ENCODE measurements at places on chromosomes 4 and X.

DNA sequence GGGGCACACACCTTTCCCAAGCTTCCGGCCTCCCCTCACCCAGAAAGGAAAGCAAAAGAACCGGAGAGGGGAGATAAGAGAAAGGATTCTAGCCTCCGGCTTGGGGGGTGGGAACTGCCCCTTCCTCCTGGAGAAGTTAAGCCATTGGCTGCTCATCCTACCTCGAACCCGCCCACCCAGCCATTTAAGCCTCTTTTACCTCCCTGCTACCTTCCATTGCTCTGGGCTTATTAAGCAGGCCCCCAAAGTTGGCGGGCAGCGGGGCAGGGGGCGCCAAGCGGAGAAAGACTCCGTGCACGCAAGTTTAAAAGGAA lies 2.3 kb downstream of the MAML3 start:
- DNase-seq: peak; percentile 86

GRCh38 chr4:141390571-141390970 lies 169.9 kb downstream of the ZNF330 start:
- no peak for DNase-seq

DNA sequence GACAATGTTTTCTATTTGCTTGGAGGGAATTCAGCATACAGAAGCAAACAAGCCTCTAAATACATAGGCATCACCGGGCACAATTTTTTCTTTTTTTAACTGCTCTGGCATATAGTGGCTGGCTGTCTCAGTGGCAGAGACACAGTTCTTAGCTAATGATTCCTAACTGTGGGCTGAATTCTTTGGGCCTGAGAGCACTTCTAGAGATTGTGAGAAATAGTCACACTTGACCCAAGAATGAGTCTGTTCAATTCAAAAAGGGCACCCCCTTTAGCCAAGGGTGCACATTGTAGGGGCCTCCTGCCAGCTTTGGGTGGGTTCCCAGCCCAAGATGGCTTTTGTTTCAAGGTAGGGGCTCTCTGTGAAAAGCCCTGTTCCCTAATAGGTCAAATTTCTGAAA lies 345.7 kb downstream of the ARHGAP10 start:
- DNase-seq: no peak

GRCh38 chr4:95272036-95272435 lies 276.7 kb downstream of the UNC5C start:
- DNase-seq: no peak

GRCh38 chr4:14338585-14339265 lies 663.6 kb upstream of the CPEB2 start:
- no peak for DNase-seq

- no peak for DNase-seq
Measured at GRCh38 chr4:80134936-80135701, 62.1 kb upstream of the ANTXR2 start.

DNA sequence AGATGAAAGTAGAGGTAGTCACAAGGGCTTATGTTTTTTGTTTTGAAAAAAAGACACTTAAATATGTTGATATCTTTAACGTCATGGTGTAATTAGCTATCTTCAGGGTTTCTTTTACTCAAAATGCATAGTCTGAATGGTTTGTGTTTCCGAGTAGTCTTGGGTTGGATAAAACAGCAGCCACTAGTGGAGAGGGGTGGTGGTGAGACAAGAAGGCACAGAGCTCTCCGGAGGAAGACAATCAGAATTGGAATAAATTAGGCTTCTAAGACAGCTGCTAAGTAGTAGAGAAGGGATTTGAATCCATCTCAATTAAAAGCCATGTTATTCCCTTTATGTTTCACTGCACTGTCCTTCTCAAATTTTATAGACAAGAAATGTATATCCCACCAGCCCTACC lies 240.4 kb upstream of the VEGFC start:
- DNase-seq: no peak

DNA sequence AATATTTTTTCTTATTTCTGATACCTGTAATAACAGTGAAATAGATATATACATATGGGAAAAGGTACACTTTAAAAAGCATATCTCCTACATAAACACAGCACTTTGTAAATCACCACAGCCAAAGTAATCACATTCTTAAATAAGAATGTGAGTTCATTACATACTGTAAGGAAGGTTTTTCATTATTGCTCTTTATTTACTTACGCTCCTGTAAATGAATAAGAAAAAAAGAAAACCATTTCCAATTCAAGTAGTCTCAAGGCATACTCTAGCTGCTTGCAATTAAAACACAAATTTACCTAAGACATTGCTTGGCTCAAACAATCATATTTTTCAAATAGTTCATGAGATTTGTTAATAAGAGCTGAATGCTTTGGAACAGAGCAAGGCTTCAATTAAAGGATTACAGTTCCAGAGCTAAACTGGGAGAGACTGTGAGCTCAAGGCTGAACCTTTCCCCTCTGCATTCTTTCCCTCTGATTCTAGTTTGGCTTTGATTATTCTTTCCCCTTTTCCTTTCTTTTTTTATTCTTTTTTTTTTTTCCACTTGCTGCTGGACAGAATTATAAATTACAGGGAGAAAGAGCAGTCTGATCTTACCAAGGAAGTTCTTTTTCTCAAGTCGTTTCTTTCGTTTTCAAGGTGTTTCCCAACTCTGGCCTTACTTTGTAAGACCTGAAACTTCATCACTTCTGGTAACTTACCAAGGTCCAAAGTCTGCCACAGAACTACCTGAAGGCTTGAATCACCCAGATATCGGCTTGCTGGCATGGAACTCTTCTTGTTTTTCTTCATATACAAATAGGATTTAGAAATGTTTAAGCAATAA lies 278.3 kb downstream of the INPP4B start:
- DNase-seq: peak; percentile 36

GRCh38 chr4:90769251-90769650 lies 642.1 kb downstream of the CCSER1 start:
- DNase-seq: no peak

GRCh38 chrX:47166126-47166525 lies 21.1 kb downstream of the RBM10 start:
- DNase-seq: no peak

DNA sequence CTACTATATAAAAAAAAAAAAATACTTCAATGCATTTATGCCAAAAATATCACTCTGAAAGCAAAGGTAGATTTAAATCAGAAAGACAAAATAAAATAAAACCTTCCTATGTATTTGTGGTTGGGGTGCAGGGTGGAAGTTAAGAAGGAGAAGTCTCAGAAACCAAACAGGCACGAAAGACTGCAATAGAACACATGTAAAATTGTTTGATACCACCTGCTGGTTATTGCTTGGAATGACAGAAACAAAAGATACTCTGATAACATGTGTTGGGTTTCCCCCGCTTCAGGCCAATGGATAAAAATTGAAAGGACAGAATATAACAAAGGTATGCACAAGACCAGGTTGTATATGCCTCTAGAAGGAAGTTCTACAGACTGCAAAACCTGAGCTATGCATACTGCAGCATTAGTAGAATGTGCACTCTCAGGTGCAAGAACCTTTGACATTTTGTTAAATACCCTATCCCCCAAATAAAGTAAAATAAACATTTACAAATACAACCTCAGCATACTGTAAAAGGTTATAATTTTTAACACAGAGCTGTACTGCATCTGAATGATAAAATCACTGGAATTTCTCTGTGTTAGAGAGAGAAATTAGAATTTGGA lies 118.8 kb downstream of the GABRA2 start:
- DNase-seq: peak; percentile 42

GRCh38 chr4:186318481-186318880 lies 52.5 kb downstream of the F11 start:
- no peak for DNase-seq

DNA sequence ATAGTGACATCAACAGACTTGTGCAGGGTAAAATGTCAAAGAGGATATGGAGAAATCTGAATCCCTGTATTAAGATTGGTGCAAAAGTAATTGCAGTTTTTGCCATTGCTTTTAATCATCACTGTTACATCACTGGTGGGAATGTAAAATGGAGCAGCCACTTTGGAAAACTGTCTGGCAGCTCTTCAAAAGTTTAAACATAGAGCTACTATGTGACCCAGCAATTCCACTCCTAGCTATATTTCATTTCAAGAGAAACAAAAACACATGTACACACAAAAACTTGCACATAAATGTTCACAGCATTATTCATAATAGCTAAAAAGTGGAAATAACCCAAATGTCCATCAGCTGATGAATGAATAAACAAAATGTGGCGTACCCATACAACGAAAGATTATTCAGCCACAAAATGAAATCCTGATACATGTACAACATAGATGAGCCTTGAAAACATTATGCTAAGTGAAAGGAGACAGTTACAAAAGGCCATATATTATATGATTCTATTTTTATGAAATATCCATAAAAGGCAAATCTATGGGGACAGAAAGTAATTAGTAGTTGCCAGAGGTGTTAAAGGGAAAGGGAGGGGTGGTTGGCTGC lies 106.4 kb downstream of the AMELX start:
- no peak for DNase-seq

DNA sequence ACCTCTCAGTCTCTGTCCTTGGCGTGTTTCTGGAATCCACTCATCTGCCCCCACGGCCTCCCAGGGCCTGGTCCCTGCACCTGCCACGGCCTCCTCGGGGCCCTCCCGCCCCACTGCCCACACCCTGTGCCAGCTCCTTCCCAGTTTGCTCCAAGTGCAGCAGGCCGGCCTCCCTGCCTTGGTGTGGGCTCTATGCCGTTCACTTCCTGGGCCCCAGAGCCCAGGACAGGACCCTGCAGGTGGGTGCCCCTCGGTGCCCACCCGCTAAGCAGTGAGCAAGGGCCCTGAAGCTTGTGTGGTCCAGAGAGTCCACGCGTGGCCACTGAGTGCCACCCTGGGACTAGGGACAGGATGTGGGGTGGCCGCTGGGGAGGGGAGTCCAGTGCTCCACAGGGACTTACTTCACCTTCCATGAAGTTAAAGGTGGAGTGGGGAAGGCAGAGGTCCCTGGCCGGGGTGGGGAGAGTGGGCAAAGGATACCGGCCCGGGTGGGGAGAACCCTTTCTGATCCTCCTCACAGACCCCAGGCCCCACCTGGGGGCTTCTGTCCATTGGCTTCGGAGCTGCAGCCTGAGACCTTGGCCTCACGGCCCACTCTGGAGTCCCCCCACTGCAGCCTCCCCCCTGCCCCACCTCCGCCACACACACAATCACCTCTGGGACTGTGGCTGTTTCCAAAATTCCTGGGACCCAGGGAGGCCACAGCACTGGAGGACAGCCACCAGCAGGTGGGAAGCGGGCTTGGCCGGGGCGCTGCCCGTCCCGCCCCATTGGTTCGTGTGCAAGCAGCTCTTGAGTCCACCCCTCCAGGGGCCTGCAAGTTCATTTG lies 60.0 kb upstream of the NKX1-1 start:
- peak; percentile 24 for DNase-seq

- no peak for DNase-seq
Measured at GRCh38 chr4:110188113-110188512, 10.3 kb downstream of the ELOVL6 start.

GRCh38 chrX:19627533-19627932 lies 112.2 kb upstream of the MAP3K15 start:
- no peak for DNase-seq

DNA sequence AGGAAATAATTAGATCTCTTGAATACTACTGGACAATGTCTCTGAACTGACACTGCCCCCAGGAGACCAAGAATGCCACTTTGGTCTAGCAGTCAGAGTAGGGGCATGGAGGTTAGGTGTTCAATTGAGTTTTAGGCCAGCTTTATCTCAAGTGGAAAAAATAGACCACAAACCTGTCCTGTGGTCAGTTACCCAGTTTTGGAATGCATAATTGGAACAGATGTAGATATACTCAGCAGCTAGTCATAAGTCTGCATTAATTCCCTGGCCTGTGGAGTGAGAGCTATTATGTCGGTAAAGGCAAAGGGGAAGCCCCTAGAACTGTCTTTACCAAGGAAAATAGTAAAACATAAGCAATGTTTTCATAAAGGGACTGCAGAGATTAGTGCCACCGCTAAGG lies 587.7 kb downstream of the GLUD2 start:
- no peak for DNase-seq

- DNase-seq: no peak
Measured at GRCh38 chrX:99522450-99522849, 887.6 kb downstream of the PCDH19 start.

DNA sequence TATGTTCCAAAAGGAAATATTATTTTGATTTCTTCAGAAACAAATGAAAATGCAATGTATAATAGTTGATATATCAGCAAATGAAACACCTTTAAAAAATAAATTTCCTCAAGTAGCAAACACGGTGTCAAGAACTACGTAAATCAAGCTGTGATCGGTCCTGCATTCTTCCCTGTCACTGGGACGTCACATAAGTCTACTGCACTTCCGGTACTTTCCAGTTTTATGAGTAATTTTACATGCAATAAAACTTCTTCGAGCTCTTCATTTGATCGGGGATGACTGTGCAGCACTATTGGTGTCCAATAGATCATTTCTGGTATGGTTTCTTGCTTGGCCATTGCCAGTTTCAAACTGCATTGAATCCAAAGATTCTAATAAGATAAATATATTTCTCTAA lies 114.0 kb upstream of the VEGFC start:
- DNase-seq: no peak

- no peak for DNase-seq
Measured at GRCh38 chr4:98659741-98660462, 1.5 kb upstream of the TSPAN5 start.

DNA sequence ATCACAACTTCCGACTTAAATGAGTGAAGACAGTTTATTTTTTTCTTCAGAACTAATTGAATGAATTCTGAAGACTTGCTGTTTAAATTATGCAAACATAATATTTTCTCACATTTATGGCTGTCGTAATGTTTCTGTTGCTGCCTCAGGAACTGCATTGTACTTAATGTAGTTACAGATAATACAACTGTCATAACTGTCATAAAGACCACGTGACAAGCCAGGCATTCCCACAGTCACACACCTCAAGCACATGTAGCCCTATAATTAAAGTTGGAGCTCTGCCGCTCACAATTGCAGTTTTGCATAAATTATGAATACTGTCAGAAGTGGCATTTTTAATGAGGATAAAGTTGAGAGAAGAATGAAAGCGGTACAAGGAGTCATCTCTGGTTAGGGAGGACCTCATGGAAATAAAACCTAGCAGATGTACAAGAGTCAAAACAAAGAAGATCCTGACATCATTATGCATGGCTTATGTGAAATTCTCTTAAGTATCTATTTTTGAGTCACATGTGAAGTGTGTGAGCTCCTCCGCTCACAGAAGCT lies 38.5 kb upstream of the GALNTL6 start:
- DNase-seq: no peak

DNA sequence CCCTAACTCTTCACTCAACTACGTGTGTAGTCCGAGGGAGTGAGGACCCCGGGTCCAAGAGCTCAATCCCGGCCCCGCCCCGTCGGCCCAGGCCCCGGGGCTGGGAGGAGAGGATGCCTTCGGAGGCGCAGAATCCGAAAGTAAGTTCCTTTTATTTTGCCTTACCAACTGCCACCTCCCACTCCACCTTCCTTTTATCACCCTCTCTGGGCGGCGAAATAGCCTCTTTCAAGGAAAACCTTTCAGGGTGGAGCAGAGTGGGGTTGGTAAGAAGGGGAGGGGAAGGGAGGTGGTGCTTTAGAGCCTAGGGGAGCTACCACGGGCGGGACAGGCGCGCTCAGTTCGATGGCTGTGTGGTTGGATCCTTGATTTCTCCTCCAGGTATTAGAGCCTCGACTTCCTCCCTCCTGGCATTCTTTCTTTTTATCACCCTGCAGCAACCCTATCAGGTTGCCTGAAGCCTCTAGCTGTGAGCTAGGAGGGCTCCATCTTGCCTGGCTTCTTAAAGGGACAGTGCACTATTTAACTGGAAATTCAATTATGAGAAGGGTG lies 191.2 kb downstream of the RRAGB start:
- peak; percentile 34 for DNase-seq

- no peak for DNase-seq
Measured at GRCh38 chr4:57114973-57115372, 4.8 kb upstream of the IGFBP7 start.

Data from D341Med (cell line).